ENCODE measurements at places on chromosomes 3 and 15. TPM values are rescaled to one million over a fixed set of nuclear protein-coding genes. Genes with fewer than 3 reads are reported as not detected.

The SNTN gene
- polyA plus RNA-seq: not detected

The TIMP4 gene
- 3.6 TPM for polyA plus RNA-seq

The SOX14 gene
- polyA plus RNA-seq: not detected

The ILDR1 gene
- not detected for polyA plus RNA-seq

The CDHR4 gene
- polyA plus RNA-seq: 0.09 TPM

DNA sequence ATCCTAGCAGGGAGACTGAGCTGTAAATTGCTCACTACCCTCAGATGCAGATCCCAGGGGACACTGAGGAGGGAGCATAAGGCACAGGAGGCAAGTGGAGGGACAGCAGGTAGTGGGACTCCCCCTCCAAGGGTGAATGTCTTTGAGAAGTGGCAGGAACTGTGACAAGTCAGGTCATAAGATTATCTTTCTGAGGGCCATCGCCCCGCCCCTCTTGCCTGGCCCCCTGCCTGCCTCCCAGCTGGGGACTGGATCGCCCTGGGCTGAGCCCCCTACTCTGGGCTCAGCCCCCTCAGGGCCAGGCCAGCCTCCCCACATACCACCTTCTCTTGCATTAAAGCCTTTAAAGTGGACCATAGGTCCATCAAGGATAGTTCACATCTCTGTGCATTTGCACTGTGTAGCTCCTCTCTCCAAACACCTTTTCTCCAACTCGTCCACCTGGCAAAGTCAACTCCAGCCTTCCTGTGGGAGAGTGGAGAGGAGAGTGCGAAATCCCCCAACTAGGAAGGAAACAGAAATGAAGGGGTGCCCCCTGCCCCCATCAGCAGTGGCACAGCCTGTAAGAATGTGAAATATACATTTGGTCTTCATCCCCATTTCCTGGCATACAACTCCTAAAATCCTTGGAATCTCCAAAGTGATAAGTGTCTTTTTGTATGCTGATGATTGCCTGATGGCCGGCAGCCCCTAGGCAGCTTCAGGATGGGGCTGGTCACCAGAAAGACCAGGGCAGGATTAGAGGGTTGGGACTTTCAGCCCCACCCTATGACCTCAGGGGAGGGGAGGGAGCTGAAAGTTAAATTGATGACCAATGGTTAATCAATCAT, 14.7 kb downstream of the PIF1 start:
- DNase-seq: no peak

- DNase-seq: no peak
Measured at GRCh38 chr15:51355096-51355495, 13.6 kb downstream of the GLDN start.

DNA sequence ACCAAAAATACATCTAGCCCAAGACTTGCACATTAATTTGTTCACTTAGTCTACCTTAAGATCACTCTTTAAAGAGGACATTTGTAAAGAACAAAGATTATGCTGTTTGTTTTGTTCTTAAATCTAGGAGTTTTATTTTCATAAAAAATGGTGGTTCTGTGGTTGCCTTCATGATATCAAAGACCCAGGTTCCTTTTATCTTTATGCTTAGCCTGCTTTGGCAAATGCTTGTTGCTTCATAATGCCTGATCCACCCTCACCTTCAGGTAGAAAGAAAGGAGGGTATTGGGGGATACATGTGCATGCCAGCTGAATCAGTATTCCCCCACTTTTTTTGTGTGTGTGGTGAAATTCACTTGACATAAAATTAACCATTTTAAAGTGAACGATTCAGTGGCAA, 48.5 kb downstream of the GTF2E1 start:
- DNase-seq: no peak
